ENCODE measurements at places on chromosomes 6 and 20. TPM values are rescaled to one million over a fixed set of nuclear protein-coding genes. Genes with fewer than 3 reads are reported as not detected.

LAMP5 gene
- polyA plus RNA-seq: not detected

- no peak for DNase-seq
Measured at GRCh38 chr6:124164343-124164742, 360.7 kb downstream of the NKAIN2 start.

DNA sequence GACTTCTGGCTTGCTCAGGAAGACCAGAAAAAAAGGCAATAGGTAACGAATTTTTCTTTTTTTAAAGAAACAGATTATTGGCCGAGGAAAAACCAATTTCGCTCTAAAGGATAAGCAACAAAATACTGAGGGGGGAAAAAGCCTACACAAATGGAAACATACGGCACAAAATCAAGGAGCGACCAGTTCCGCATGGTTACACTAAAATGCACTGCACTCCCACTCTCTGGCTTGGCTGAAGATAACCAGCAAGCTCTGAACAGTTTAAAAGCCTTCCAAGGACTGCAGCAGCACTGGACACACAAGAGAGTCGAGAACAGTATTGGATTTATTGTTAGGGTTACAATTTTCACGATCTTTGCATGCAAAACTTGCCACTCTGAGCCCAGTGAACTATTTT is 881 bp upstream of the MAP7 start:
- no peak for DNase-seq

GRCh38 chr6:5766260-5766659 is 240.5 kb downstream of the NRN1 start:
- DNase-seq: no peak

GRCh38 chr6:116003668-116004067 is 57.0 kb downstream of the FRK start:
- no peak for DNase-seq

GRCh38 chr20:16617056-16617455 is 43.8 kb upstream of the KIF16B start:
- DNase-seq: no peak
